H9 (cell line): ENCODE measurements at places on chromosomes 16 and 17.
A peak's percentile ranks its signal among the peaks of the same experiment; 100 is the strongest.

DNA sequence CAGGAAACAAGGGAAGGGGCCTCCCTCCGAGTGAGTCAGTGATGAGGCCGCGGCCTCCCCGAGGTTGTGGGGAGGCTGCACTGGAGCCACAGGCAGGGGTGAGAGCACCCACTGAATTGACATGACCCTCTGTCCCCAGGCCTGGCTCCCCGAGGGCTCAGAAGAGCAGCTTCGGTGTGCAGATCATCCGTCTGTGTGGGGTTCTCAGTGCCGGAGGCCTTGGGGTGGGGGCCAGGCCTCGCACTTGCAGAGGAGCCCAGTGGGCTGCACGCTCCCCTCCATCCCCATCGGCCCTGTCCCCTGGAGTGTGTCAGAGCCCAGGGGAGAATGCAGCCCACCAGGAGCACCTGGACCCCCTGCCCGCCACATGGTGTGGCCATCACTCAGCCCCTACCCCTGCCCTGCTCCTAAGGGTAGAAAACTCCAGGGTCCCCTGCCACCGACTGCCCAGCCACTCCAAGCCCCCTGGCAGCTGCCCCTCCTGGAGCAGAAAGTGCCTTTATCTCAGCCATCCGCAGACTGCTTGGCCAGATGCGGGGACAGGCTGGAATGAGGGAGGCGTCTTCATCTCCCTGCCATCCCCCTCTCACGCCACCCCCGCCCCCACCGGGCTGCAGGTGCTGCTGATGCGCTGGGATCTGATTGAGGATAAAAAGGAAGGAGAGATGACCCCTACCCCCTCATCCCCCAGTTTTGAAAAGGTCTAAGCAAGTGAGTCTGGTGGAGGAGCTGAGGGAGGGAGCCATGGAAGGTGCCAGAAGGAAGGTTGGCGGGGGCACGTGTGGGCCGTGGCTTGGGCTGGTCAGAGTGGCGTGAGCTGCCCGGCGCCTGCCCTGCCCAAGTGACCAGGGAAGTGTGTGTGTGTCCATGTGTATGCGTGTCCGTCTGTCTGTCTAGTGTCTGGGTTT, 358.3 kb downstream of the SEC14L1 start:
- no peak for DNase-seq

DNA sequence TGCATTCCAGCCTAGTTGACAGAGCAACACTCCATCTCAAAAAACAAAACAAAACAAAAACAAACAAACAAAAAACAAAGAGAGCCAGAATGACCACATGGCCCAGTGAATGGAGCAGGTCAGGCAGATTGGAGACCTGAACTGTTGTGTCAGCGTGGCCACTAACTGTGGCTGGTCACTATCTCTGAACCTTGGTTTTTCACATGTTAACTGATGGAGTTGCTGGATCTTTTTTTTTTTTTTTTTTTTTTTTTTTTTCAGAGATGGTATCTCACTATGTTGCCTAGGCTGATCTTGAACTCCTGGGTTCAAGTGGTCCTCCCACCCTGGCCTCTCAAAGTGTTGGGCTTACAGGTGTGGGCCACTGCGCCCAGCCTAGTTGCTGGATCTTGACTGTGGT, 31.8 kb downstream of the RHBDL3 start:
- no peak for DNase-seq

DNA sequence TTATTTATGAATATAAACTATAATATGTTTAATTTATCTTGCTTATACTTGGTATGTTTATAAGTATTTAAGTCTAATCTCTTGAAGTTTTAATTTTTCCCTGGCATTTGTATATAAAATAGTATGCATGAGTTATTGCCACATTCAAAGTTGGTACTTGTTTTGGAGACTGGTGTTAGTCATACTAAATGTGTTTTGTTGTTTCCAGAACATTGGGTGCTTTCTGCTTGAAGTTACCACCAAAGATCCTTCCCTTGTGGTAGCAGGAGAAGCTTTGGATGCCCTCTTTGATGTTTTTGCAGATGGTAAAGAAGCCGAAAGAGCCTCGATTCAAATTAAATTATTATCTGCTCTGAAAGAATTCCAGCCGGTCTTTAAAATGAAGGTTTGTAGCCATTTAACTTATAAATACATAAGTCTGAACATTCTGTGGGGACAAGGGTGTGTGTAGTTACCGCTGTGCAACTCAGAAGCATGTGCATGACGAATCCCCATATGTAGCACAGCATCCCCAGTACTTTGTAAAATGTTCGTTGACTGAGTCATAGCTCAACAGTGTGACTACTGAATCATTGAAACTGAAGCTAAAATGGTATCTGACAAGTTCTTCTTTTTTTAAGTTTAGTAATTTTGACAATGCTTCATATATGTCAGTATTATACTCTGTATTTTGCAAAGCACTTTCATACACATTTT, 36.4 kb downstream of the HEATR3 start:
- DNase-seq, result no peak

DNA sequence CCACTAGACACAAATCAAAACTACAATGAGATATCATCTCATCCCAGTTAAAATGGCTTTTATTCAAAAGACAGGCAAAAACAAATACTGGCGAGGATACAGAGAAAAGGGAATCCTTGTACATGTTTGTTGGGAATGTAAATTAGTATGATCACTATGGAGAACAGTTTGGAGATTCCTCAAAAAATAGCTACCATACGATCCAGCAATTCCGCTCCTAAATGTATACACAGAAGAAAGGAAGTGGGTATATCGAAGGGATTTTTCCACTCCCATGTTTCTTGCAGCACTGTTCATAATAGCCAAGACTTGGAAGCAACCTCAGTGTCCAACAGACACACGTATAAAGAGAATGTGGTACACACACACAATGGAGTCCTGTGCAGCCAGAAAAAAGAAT, 35.3 kb downstream of the KATNIP start:
- no peak for DNase-seq

- DNase-seq, result peak; percentile 84
Observed at GRCh38 chr16:4313563-4314531, 2.0 kb upstream of the GLIS2 start.

- DNase-seq, result no peak
Observed at GRCh38 chr17:70804161-70804560, 634.8 kb downstream of the KCNJ2 start.

DNA sequence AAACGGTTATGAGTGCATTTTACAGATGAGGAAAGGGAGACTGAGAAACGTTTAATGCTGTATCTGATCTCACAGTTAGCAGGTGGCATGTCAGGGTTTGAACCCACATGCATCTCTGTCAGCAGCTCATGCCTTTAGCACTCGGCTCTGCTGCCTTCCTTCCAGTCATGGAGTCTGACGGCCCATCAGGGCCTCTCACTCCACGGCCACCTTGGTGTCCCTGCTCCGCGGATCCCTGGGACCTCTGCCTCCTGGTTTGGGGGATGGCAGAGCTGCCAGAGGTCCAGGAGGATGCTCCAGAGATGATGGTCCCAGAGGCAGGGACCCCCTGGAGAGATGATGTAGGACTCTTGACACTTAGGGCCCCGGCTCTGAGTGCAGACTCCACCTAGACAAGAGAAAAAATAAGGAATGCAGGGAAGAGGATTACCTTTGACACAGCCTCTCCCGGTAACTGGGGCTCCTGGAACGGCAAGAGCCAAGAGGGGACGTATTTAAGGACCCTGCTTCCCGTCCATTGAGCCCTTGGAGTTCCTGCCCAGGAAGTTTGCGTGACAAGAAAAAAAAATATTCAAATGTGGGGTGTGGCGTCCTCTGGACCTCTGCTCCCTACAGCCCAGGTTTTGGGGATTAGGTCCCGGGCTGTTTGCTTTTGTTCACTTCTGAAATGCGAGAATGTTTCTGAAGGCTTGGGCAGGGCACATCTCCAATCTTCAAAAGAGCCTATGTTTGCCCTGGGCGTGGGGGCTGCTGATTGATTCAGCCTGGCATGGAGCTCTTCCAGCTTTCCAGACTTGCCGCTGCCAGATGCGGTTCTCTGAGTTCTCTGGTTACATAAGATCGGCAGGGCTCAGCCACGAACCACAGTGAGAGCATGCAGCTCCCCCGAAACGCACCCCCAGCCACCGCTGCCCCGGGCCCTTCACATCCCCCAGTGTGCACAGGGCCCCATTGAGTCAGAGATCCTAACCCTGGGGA, at the start of gene ALDH3A1:
Gene ALDH3A1 (minus strand): TSS at position 470 of the 978 bp plus-strand sequence. CDS start 3,169 bp downstream, outside the sequence.
- DNase-seq, result no peak

GRCh38 chr17:41836550-41837196, 641 bp upstream of the NT5C3B start:
- DNase-seq, result no peak

GRCh38 chr17:17341452-17341851, 38.3 kb downstream of the NT5M start:
- no peak for DNase-seq

GRCh38 chr16:84052071-84052622, 9.6 kb upstream of the SLC38A8 start:
- peak; percentile 25 for DNase-seq

GRCh38 chr17:51508048-51508447, 247.7 kb downstream of the UTP18 start:
- DNase-seq, result no peak

- DNase-seq, result no peak
Observed at GRCh38 chr16:73545755-73546154, 497.8 kb upstream of the ZFHX3 start.

GRCh38 chr16:80058214-80058613, 457.7 kb upstream of the MAF start:
- DNase-seq, result no peak

DNA sequence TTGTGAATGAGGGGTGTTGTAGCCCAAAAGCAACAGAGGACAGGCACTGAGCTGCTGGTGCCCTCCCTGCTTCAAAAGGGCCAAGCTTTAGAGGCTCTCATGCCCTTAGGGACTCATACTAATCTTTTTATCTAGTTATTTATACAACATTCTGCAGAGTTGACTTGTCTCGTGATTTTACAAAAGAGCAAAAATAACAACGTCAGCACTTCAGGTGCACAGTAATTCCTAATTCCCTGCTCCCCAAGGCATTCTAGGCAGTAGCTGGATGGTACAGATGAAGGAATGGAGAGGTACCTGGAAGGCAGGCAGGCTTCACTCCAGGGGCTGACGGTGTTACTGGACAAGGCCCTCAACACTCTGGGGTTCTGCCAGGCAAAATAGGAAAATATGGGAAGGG, 406.7 kb upstream of the CCL2 start:
- DNase-seq, result no peak

GRCh38 chr17:51491416-51491815, 231.1 kb downstream of the UTP18 start:
- DNase-seq, result no peak

DNA sequence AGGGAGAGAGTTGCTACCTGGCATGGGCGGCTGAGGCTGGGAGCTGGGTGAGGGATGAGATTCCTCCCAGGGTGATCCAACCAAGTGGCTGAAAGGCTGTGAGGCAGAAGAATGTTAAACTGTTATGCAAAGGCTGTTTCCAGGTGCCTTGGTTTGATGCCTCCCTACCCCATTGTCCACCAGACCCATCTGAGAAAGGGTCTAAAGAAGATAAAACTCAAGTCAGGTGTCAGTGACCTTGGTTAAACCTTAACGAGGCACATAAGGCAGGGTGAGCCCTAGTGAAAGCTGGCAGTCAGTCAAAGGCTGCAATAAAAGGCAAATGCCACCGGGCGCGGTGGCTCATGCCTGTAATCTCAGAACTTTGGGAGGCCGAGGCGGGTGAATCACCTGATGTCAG, 23.8 kb downstream of the LDHD start:
- DNase-seq, result no peak

GRCh38 chr17:31508288-31509094, 117.0 kb downstream of the RAB11FIP4 start:
- peak; percentile 74 for DNase-seq

DNA sequence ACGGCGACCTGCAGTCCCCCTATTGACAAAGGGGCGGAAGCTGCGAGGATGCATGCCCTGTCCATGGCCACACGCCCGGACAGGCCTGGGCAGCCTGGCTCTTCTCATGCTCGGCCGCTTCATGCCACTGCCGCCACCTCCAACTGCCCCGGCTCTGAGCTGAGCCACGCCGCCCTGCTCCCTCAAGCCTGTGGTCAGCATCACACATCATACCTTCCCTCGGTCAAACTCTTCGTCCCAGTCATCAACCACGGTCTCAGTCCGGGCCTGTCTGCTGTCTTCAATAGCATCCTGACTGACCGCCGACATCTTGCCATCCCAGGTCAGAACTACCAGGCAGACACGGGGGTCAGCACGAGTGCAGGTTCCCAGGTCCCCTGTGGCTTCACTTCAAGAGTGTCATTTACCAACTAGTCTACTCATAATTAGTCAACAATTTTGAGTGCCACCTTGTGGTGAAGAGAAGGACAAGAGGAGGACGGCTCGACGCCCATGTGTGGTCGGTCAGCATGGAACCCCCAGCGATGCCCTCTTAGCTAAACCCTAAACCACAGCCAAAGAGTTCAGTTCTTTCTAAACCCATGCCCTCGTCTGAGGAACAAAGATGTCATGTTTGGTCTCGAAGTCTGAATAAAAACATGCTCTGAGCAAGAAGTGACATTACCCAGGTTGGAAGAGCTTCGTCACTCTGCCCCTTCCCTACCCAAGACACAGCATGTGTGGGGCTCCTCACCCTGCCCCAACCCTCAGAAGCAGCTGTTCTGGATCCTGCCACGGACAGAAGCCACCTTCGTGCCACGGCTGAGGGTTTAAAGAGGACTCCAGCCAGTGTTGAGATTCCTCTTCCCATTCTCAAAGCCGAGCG, 16.9 kb upstream of the CYTH1 start:
- no peak for DNase-seq

GRCh38 chr17:57512258-57512657, 232.8 kb downstream of the CCDC182 start:
- DNase-seq, result no peak

GRCh38 chr17:2123375-2124251, 68.7 kb downstream of the HIC1 start:
- DNase-seq, result no peak

DNA sequence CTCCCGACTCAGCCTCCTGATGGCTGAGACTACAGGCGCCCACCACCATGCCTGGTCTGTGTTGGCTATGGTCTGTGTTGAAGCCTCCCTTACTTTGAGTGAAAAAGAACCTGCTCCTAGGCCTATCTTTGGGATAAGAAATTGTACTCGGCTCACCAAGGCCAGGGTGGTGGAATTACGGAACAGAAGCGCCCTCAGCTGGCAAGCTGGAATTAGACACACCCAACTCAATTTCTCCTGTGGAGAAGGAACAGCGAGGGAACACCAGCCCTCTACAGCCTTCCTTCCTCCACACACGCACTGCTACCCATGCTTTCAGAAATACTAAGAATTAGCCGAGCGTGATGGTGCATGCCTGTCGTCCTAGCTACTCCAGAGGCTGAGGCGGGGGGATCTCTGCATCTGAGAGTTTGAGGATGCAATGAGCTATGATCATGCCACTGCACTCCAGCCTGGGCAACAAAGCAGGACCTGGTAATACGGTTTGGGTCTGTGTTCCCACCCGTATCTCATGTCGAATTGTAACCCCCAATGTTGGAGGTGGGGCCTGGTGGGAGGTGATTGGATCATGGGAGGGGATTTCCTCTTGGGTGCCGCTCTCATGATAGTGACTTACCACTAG, 40.1 kb upstream of the RBBP6 start:
- peak; percentile 83 for DNase-seq

- DNase-seq, result no peak
Observed at GRCh38 chr16:11076259-11077018, 132.1 kb downstream of the CLEC16A start.

- DNase-seq, result no peak
Observed at GRCh38 chr16:53827741-53828140, 123.8 kb downstream of the FTO start.

GRCh38 chr16:68074850-68075555, 10.2 kb upstream of the NFATC3 start:
- no peak for DNase-seq
